CD4-positive, alpha-beta T cell treated with Interleukin-6 for 4 hours (primary cell): ENCODE measurements at places on chromosomes 5 and 9.

DNA sequence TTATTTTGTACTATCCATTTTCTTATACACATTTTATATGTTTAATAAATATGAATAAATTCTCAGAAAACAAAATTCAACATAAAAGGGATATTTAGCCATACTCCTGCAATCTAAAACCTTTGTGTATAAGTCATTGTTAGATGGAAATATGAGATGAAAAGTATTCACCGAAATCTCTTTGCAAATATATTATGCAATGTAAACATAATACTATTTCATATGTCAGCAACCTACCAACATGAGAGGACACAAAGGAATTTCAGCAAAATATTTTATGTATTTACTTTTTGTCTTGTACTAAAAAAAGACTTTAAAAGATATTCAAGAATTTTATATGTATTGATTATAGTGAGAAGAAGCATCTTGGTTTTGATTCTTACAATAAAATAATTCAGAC lies 1623.4 kb downstream of the EFNA5 start:
- DNase-seq: no peak

GRCh38 chr5:83548581-83548980 lies 77.0 kb downstream of the VCAN start:
- DNase-seq: no peak

DNA sequence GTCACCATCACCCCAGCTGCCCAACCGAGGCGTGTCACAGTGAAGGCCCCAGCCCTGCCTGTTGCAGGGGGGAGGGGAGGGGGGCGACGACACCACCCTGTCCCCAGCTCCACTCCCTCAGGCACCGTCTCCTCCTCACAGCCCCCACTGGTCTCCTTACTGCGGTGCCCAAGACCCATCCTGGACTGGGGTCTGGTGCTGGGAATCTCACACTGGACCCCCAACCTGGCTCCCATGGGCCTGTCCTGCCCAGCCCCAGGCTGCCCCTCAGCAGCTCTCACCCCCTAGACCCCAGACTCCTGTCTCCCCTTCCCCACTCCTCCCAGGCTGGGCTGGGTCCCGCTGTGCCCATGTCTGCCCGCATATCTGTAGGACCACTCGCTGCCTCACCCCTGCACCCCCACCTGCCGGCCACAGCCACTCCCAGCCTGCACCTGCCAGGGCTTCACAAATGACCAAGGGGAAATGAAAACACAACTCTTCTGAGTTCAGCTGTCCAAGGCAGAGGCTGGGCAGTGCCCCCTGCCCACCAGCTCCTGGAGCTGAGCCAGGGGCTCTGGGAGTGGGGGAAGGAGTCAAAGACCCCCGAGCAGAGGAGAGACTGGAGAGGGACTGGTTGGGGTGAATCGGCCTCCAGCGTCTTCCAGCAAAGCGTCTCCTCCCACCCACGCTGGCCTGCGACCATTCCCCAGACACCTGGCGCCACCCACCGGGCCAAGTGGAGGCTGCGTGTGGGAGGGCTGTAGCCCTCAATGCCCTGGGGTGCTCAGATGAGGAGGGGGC lies 32.6 kb upstream of the EGFL7 start:
- DNase-seq: peak; percentile 73

DNA sequence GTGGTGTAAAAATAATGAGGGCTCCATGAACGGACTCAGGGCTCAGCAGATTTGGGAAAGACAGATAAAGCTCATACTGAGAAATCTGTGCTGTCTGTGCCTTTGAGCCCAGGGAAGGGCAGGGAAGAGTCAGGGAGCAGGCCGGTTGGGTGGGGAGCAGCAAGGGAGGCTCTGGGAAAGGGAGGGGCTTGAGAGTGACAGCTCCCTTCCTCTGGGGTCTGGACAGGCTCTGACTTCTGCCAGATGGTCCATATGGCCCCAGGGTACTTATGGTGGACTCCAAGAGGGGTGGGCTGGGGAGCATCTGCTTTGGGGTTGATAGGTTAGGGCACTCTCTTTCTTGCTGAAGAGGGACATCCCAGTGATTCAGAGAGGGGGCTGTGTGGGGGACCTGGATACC lies 2.1 kb downstream of the NPR2 start:
- DNase-seq: no peak

GRCh38 chr9:130639124-130639765 lies 25.1 kb upstream of the PRDM12 start:
- DNase-seq: no peak

- no peak for DNase-seq
These were observed 1.2 kb upstream of the SLC4A9 start for GRCh38 chr5:140358738-140359310.

DNA sequence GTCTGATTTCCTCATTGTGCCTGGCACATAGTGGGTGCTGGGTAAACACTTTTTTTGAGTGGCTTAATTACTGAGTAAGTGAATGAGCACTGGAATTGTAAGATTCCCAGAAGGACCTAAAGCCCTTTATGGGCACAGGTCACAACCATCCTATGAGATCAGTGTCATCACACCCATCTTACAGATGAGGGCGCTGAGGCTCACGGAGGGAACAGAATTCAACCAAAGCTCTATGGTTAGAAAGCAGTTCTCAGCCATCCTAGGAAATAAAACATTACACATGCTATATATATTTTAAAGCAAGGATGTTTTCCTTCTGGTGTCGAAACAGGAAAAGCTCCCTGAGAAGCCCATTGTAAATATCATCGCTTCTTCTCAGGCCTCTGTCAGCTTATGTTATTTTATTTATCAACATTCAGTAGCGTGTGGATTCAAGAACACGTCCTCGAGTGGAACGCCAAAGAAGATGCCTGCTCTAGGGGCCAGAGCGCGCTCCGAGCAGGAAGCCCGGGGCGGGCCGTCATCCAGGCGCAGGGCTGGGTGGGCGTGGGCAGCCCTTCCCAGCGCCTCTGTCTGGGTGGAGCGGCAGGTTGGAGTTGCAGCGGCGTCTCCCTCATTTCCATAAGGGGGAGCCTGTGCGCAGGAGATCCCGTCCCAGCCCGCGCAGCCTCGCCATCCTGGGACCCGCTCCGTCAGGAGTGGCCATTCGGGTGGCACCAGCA lies 155.8 kb upstream of the SMIM23 start:
- no peak for DNase-seq

DNA sequence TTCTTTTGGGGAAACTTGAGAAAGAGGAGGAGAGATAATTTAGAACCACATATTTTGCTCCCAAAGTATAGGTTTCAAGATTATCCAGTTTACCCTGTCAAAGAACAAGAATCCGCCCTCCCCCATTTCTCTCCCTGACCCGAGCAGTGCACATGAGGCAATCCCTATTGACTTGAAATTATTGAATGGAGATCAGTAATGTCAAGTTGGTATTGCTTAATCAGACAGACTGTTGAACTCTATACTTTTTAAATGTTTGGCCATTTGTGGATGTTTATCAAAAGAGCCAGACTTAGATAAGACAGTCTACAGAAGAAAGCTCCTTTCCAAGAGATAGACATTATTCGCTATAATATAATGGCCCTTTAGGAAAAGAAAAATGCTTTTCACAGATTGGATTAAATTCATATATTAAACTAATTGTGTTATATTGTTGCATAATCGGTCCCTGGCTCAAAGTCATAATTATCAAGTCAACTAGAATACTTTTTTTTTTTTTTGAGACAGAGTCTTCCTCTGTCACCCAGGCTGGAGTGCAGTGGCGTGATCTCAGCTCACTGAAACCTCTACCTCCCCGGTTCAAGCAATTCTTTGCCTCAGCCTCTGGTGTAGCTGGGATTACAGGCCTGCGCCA lies 5.3 kb downstream of the SLC25A25 start:
- no peak for DNase-seq

DNA sequence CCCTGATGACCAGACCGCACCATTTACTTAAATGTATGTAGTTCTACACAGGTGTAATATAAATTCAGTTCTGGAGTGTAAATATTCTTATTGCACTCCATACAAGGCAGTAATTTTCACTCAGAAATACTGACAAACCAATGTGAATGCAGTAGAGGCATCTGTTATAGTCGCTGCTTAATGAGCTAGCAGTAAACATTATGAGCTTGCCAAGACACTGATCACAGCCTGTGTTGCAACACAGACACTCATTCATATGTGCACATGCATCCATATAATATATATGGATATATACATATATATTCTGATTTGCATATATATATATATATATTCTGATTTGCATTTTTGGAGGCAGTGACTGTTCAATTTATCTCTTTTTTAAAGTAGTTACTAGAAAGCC lies 435.1 kb upstream of the ST8SIA4 start:
- no peak for DNase-seq

DNA sequence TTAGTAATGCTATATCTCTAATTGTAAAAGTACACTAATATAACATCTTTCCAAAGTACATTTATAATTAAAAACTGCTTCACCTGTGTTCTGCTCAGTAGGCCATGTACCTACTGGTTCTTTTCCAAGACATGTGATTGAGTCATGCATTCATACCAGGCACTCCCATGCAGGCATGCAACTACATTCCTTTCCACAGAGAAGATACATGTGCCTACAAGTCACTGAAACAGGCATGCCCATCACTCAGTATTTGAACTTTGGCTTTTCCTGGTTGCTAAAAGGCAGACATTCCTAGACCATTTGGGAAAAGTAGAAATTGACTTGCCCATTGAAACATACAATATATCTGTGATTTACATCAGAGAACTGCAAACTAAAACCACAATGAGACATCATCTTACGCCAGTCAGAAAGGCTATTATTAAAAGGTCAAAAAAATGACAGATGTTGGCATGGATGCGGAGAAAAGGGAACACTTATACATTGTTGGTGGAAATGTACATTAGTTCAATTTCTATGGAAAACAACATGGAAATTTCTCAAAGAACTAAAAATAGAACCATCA lies 148.3 kb upstream of the MOCS2 start:
- DNase-seq: no peak

DNA sequence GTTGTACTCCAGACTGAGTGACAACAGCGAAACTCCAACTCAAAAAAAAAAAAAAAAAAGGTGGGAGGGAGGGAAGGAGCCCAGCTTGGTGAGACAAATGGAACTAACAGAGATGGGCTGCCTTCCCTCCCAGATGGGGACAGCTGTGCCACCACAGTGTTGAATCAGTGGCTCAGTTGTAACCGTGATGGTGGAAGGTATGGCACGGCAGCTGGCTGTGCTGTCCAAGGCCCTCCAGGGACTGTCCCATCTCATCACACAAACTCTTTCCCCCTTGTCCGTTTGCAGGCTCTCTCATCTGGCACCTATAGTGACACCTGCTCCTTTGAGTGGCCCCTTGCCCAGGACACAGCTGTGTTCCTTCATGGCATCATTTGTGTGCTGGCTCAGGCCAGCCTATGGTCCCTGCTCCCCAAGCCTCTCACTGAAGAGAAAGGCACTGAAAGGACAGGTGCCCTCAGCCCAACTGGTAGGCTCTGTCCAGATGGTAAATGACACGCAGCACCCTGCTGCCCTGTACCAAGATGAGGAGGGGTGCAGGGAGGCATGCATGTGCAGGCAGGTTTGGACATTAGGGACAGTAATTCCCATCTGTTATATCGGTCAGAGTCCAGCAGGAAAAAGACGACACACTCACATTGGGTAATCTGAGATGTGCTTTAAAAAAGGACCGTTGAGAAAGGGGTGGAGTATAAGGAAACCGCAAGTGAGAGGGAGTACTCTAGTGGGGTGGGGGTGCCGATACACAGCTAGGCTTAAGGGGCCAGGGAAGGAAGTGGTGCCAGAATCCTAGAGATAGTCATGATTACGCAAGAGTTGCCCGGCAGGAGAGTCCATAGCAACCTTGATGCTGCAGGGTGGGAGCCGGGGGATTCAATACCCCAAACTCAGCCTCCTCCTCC lies 4.3 kb downstream of the SMIM33 start:
- peak; percentile 55 for DNase-seq

GRCh38 chr5:62650197-62650596 lies 71.6 kb downstream of the LRRC70 start:
- no peak for DNase-seq

DNA sequence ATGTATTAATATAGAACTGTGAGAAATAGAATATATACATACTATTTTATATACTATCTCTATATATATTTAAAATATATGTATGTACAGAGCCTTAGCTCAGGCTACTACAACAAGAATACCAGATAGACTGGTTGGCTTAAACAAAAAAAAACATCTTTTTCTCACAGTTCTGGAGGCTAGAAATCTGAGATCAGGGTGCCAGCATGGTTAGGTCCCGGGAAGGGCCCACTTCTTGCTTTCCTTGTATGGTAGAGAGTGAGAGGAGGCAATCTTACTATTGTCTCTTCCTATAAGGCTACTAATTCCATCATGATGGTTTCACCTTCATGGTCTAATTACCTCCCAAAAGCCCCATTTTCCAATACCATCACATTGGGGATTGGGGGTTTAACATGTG lies 613.0 kb downstream of the ZNF608 start:
- DNase-seq: no peak

DNA sequence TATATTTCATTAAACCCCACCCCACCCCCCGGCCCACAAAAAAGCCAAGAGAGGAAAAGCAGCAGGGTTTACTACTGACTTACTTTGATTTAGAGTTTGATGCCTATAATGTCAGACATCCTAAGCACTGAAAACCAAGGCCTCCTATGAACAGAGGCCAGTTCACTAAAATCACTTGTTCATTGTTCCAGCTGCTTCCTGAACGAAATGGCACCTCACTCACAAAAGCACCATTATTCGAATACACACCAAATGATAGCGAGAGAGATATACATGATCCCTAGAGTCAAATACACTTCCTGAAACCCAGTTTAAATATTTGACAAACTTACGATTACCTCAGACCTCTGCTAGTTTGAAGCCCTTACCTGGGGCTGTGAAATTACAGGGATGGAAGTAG lies 66.6 kb downstream of the LPAR1 start:
- no peak for DNase-seq

- no peak for DNase-seq
These were observed 46.8 kb downstream of the MRPL36 start for GRCh38 chr5:1752881-1753280.

DNA sequence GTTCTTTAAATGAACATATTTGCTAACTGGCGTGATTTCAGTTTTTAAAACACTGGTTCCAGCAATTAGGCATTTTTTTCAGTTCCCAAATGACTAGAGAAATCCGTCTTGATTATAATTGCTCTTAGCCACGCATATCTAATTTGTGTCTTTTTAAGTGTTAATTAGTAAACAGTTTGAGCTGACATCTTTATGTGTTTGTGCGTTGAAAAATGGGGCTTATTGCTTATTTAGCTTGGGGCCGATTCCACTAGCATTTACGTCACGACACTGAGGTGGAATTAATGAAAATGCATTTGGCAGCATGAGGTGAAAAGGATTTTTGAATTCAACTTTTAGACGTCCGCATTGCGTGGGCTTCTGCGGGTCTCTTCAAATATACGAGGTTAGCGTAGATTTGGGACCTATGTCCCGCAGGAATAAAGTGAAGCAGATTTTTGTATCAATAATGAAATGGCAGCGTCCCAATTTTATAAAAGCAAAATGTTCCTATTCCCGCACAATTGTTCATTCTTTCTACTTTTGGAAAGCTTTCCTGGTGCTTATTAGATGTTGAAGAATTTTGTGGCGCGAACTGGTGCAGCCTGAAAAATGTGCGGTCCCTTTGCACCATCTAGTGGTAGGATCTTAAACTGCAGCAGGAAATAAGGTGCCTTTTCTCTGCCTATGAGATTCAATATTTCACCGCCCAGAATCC lies 122.7 kb upstream of the LMX1B start:
- peak; percentile 62 for DNase-seq

- no peak for DNase-seq
These were observed 130.3 kb upstream of the TBC1D2 start for GRCh38 chr9:98385751-98386150.
